ENCODE measurements at places on chromosomes 13 and 19.

DNA sequence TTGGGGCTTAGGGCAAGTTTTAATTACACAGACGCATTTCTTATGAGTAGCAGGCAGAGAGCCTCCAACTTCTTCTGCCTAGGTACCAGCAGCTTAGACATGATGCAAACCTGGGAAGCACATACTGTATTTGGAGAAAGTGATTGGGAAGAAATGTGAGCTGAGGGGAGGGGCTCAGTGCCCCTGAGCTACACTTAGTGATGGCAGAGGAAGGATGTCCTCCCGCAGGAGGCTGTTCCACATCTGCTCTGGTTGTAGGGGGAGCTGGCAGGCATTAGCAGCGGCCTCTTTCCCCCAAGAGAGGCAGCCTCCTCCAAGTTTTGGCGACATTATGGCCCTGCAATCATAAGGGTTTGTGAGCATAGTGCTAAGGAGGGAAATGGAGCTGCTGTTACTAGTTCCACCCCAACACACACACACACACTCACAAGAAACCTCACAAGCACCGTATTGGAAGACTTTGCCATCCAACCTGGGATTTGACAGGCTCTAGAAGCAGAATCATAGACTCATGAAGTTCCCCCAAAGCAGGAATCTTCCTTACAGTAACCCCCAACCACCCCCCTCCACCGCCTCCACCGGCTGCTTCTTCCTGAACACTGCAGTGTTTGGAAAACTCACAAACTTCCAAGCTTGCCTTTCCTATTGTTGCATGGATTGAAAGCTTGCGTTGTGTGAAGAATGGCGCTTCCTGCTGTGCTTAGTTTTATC lies 3.3 kb downstream of the ALOX5AP start:
- no peak for DNase-seq

DNA sequence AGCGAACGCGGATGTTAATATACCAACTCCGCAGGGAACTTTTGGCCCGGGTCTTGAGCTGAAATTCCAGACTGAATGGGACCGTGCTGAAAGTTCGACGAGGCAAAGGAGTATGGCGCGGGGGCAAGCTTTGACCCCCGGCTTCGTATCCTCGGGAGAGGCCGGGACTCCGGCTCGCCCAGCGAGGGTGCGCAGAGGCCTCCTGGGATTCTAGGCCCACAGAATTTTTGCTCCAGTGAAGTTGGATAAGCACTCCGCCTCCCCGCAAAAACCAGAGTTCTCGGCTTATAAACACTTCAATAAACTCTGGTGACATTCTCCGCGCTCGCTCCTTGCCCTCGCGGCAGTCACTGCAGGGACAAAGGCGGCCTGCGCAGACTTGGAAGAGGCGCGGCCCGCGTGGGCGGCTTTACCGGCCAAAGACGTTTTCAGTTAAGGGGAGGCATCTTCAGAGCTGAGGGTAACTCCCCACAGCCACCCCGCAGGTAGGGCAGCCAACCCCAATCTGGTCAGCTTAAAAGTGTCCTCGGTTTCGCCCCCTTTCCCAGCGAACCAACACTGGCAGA lies 112.6 kb downstream of the KCNRG start:
- DNase-seq, result no peak

DNA sequence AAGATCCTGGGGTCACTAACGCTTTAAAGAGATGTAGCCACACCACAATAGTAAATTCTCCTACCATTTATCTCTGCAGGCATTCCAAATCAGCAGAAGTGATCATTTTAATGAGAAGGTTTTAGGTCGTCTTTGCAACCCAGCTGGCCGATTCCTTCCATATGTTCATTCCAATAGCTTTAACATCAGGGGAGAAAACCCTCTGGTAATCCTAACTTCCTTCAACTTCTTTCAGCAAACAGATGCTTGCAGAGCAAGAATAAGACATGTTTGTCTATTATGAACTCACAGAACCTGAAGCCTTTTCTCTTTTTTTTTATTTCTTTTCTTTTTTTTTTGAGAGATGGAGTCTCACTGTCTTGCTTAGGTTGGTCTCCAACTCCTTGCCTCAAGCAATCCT lies 498.6 kb upstream of the SLITRK1 start:
- DNase-seq, result no peak

DNA sequence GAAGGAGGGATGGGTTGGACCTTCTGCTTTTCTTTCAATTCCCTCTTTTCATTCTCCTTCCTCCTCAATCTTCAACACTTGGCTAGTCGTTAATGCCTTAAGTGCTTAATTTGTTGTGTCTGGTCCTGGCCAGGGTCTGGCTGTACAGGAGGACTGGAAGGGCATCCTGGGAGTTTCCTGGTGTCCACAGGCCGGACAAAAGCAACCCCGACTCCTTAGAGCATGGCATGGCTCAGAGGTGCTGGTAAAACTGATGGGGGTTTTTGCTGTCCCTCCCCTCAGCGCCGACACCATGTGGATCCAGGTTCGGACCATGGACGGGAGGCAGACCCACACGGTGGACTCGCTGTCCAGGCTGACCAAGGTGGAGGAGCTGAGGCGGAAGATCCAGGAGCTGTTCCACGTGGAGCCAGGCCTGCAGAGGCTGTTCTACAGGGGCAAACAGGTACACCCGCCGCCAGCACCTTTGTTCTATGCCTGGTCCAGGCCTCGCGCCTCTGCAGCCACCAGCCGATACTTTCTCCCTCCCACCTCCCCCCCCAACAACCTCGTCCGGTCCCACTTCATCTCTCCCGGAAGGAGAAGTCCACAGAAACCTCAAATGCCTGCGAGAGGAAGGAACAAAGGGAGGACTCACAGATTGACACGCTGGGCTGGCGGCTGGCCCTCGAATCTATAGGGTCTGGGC lies 1.4 kb downstream of the UHRF1 start:
- DNase-seq, result no peak

- DNase-seq, result peak; percentile 22
Measured at GRCh38 chr13:45799451-45799850, 52.1 kb downstream of the SIAH3 start.

GRCh38 chr19:23403581-23404324 lies 8.5 kb upstream of the ZNF91 start:
- DNase-seq, result no peak

DNA sequence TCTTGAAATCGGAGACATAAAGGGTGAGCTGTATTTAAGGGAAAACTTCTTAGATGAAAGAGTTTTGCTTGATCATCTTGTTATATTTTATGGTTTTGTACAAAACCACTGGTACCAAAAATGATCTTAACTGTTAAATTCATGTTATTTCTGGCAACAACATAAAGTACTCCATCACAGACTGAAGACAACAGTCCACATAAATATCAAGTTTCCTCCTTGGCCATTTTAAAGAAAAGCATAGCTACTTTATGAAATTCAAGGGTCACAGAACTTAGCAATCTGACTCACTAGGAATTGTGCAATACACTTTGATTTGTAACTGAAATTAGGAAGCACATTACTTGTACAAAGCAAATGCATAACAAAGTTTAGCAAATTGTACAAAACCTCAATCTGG lies 66.3 kb downstream of the TBC1D4 start:
- no peak for DNase-seq

GRCh38 chr13:97766749-97767148 lies 186.7 kb upstream of the IPO5 start:
- DNase-seq, result no peak

DNA sequence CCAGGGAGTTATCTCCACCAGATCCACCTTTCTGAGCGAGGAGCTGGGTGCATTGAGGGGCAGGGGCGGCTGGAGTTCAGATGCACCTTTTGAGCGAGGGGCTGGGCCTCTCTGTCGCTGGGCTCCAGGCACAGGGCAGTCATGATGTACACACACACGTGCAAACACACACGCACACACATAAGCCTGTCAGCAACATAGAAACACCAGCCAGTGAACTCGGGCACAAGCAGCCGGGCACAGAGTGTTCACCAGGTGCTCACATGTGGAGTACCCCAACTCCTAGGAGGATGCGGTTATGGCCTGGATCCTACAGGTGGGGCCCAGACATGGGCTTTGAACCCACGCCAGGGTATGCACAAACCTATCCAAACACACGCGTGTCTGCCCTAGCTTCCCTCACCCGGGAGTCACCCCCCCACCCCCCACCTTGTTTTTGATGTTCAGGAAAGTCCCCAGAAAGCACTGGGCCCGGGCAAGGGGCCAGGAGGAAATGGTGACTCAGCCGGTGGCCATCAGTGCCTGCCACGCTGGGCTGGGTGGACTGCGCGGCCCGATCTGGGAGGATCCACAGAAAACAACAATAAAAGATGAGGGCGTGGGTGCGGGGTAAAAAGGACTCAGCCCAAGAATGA lies 13.3 kb downstream of the ARRDC2 start:
- DNase-seq, result no peak

GRCh38 chr13:100334214-100334613 lies 245.3 kb downstream of the PCCA start:
- DNase-seq, result peak; percentile 19

- no peak for DNase-seq
Measured at GRCh38 chr13:109945206-109945960, 159.0 kb upstream of the IRS2 start.
